ENCODE measurements at places on chromosomes 5 and 9.

GRCh38 chr9:113621309-113621791, 157.8 kb downstream of the RGS3 start:
- DNase-seq, result no peak

GRCh38 chr5:76607353-76607871, 15.8 kb downstream of the F2RL2 start:
- DNase-seq, result no peak

DNA sequence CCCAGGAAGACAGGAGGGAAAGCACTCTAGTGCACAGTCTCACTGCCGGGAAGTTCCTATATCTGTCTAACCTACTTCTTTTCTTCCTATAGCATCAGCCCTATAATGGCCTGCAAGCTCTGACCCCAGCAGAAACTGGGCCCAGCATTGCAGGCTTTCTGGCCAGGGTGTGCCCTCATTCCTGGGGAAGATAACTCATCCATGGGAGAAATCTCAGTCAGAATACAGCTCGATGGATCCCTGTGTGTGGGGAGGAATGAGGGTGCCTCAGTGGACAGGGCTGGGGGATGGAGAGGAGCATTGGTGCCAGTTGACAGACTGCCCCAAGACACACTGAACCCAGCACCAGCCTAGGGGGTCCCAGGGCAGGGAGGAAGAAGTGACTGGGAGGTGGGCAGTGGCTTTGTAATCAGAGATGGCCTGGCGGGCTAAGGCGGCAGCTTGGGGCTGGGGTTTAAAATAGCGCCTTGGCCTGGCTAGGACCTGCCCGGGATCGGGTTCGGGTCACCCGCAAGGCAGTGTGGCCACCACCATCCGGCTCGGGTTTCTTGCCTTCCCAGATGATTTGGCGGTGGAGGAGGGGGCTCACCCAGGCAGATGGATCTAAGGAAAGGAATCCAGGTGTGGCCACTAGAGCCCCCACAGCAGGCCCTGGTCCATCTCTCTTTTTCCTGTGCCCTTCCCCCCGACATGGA, 7.6 kb upstream of the CXXC5 start:
- DNase-seq, result no peak

GRCh38 chr9:111151537-111151936, 113.3 kb upstream of the LPAR1 start:
- DNase-seq, result no peak

GRCh38 chr9:92176800-92177185, 61.6 kb upstream of the SPTLC1 start:
- no peak for DNase-seq

DNA sequence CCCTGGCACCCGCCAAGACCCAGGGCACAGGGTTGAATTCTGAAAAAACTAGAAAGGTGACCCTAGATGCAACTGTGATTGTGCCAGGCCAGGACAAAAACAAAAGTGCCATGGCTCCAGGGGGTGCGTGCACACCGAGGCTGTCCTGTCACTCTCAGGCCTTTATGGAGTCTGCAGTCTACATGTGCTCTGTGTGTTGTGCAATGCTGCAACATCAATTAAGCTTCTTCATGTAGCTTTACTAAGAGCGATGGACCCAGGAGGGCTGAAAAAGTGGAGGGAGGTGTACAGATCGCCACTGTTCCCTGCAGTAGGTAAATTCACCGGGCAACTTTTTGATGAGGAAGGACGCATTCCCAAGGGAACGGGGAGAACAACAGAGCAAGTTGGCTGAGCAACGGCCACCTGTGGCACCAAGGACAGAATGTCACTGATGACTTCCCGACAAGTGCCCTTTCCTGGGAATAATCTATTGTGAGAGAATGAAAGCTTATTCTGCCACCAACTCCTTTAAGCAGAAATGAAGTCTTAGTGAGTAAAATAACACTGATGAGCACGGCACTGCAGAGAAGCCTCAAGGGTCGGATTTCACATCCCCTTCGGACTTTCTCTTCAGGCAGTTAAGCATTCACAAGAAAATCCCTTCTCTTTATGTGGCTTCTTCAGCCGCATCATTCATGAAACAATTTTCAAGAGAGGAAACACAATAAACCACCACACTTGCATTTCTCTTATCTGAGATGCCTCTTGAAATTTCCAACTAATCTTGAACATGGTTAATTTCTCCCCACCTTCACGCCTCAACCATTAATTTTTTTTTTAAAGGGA, 149.6 kb downstream of the DROSHA start:
- no peak for DNase-seq

GRCh38 chr9:75552941-75553340, 337.5 kb upstream of the PCSK5 start:
- DNase-seq, result no peak

DNA sequence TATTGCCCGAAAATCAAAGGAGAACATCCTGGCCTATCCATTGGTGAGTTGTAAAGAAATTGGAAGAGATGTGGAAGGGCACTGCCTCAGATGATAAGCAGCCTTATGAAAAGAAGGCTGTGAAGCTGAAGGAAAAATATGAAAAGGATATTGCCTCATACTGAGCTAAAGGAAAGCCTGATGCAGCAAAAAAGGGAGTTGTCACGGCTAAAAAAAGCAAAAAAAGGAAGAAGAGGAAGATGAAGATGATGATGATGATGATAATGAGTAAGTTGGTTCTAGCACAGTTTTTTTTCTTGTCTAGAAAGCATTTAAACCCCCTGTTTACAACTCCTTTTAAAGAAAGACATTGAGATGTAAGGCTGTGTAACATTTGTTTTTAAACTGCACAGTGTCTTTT, 59.8 kb upstream of the ZBED3 start:
- DNase-seq, result no peak

GRCh38 chr9:119291554-119291953, 77.7 kb downstream of the BRINP1 start:
- no peak for DNase-seq

DNA sequence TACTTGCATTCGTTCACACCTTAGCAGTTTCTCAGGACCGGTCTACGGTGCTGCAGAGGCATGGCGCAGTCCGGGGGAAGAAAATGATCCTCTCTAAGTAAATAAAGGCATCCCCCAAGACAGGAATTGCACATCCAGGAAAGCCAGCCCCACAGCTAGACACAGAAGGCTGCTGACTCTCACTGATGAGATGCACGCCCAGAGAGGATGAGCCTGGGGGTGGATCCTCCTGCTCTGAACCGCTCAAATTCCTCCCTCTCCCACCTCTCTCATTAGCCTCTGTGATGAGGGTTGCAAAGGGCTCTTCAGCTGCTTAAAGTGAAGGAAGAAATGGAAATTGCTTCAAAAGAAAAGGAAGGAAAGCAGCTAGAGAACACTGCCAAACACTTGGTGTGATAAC, 132.4 kb downstream of the TTLL11 start:
- DNase-seq, result no peak

DNA sequence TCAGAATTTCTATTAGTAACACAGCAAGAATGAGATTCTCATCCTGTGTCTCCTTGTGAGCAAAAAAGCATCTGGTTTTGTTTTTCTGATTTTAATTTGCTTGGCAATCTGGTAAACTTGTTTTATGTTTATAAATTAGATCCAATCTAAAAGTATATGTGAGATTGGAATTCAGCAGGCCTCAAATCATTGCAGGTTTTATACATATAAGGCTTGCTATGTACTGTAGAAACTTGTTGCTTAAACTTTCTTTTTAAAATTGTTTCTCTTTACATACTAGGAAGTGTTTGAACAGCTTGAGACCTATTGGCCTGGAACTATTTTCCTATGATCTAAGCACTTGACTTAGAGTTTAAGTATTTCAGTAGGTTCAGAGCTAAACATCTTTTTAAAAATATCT, 1037.8 kb downstream of the NR2F1-AS1 start:
- DNase-seq, result no peak

- no peak for DNase-seq
Measured at GRCh38 chr5:21834863-21835262, 1018.3 kb downstream of the CDH12 start.

- DNase-seq, result no peak
Measured at GRCh38 chr9:69657269-69657668, 14.9 kb downstream of the APBA1 start.

GRCh38 chr9:125843646-125844045, 96.5 kb downstream of the PBX3 start:
- DNase-seq, result peak; percentile 97

DNA sequence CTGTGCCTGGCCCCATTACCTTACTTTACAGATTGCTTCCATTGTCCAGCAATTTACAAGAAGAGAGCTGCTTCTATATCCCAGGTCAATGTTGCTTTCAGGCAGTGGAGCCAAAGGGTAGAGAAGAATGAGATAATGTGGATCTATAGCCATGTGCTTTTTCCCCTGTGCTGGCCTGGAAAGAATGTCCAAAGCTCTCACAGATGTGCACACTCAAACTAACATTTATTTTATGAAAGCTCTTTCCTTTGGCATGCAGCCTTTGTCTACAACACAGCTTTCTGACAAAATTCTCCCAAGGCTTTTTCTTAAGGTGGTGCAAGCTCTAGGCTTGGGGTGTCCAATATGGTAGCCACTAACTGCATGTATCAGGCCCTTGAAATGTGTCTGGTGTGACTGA, 217.3 kb downstream of the LRRC70 start:
- no peak for DNase-seq

DNA sequence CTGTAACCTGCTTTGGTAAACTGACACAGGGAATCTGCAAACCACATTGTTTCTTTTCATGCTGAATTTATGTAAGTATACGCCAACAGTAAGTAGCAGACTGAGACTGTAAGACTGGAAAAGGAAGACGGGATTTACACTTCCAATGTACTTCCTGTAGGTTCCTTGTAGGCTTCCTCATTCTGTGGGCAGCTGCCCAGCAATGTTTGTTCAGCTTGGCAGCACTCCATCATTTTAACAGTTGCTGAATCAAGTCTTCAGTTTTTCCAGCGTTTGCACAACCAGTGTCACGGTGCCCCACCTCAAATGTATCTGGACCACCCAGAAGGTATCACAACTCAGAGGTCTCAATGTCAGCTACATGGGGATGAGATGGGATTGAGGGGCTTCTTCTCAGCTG, 232.6 kb downstream of the PRDM9 start:
- no peak for DNase-seq

GRCh38 chr9:126367139-126367538, 40.5 kb downstream of the MVB12B start:
- no peak for DNase-seq

GRCh38 chr5:116439905-116440304, 134.7 kb downstream of the SEMA6A start:
- DNase-seq, result no peak

GRCh38 chr9:109017493-109017892, 4.2 kb upstream of the CTNNAL1 start:
- no peak for DNase-seq

- no peak for DNase-seq
Measured at GRCh38 chr5:127685662-127686061, 17.5 kb upstream of the CCDC192 start.

GRCh38 chr5:132675936-132676689, 2.3 kb downstream of the IL4 start:
- no peak for DNase-seq

DNA sequence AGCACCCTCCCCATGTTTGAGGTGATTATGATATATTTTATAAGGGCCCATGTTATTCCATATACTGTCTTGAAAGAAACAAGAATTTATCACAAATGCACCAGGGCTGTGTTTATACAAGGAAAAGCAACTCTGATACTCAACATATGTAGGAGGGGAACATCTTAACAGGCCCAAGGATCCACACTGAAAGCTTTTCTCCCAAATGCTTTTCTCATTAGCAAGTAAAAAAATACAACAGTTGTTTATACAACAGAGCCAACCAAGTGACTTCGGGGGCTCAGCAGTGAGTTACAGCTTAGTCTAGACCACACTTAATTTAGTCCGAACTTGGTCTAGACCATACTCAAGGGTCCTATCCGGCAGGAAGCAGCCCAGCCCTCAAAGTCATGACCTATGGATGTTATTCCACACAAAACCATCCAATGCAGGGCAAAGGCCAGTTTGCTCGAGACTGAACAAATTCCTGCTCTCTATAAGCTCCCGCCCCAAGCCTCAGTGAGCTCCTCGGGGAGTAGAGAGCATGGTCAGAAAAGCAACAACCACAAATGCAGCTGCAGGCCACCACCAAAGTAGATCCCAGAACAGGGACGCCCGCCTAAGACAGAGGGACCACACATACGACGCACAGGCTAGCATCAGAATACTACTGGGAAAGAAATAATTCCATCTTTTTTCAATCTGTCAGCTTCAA, 6.8 kb downstream of the GZMK start:
- DNase-seq, result no peak

GRCh38 chr5:96997265-96997859, 61.5 kb downstream of the LNPEP start:
- peak; percentile 62 for DNase-seq

GRCh38 chr9:132577119-132577518, 5.3 kb upstream of the BARHL1 start:
- DNase-seq, result no peak

GRCh38 chr5:171649075-171649401, 136.6 kb upstream of the SMIM23 start:
- no peak for DNase-seq

- DNase-seq, result no peak
Measured at GRCh38 chr5:64210866-64211265, 45.2 kb downstream of the RNF180 start.

DNA sequence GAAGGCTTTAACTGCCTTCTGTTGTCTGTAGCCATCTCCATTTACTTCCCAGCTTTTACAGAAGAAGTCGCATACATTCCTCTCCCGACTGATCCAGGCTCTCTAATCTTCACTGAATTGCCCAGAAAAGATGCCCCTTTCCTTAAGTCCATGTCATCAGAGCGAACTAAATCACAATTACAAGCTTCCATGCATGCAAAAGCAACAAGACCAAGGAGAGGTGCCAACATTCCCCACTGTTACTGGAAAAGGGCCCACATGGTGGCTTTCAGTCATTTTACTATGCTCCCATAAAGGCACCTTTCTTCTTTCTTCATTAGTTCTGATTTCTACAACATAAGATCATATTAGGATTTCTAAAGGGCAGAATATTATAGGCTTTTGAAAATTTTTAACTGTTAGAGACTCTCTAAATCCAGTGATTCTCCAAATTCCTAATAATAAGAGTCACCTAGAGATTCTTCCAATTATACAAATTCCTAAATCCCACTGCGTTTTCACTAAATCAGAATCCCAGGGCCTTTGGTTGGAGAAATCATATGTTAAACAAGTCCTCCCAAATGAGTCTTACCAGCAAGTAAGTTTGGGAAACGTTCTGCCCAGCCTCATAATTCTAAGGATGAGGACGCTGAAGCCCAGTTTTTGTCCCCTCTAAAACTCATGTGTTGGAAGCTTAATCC, 17.0 kb upstream of the ZFR start:
- no peak for DNase-seq

- DNase-seq, result no peak
Measured at GRCh38 chr5:154834053-154834452, 16.4 kb downstream of the FAXDC2 start.

GRCh38 chr5:36073595-36074216, 7.0 kb upstream of the UGT3A2 start:
- DNase-seq, result peak; percentile 41

DNA sequence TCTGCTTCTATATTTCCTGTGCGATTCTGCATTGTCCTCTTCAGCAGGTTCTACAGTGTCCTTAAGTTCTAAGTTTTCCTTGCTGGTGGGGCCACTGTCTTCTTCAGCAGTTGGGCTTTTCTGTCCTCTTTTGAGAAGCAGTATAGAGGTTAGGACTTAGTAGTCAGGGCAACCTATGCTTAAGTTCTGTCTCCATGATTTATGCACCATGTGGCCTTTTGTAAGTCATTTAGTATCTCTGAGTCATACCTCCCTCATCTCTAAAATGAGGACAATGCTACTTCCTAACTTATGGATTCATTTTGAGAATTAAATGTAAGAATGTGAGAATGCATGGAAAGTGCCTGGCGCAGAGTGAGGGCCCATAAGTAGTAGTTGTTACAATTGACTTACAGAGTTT, 46.8 kb downstream of the GRIN3A start:
- DNase-seq, result no peak

Measured in SK-N-DZ (cell line).